Muscle of arm (tissue), 14 donors: ENCODE measurements at places on chromosomes 7 and 10.

- no peak for DNase-seq
Observed at GRCh38 chr10:4176500-4177281, 391.7 kb upstream of the KLF6 start.

- DNase-seq, result peak; percentile 75
Observed at GRCh38 chr7:102914585-102914984, 1.8 kb downstream of the LRRC17 start.

- no peak for DNase-seq
Observed at GRCh38 chr10:118582511-118582910, 12.9 kb downstream of the PRLHR start.

DNA sequence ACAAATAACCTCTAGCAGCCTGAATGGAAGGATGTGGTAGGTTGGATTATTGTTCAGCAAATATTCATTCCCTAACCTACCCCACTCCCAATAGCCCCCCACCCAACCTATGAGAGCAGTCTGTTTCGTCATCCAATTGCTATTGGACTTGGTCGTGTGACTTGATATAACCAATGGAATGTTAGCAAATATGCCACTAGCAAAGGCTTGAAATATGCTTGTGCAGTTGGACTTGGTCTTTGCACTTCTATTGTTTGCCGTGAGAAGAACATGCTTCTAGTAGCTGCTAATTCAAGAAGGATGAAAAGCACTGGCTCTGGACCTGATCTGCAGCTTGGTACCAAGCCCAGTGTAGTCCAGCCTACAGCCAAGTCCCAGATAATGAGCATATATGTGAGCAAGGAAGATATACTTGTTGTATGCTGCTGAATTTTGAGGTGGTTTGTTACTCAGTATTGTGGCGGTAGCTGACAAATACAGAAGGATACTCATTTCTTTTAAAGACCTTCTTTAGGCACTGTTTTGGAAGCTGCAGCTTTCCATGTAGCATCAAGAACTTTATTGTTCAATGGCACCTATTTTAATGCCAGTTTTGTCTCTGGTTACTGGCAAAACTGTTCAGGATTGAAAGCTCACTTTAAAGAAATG, 180.4 kb downstream of the EXOC4 start:
- DNase-seq, result no peak

DNA sequence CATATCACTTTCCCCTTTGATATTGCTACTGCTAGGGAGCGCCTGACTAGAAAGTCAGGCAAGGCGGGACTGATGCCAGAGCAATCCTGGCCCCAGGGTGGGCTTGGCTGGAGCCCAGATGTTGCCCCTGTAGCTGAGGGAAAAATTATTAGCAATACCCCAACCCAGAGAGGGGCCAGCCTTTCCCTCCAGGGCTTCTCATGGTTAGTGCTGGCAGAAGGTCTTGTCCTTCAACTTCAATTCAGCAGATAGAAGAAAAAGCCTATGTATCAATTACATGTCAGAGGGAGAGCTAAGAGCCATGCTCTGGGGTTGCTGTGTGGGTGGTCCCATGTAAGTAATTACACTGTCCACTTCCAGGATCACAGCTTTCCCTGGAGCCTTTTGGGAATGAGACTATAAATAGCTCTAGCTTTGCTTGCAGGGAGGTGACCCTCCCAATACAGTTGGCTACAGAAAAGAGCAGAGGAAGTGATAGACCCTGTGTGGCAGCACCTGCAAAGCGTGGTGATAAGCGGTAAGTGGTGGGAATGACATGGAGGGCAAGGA, 579.1 kb downstream of the CCSER2 start:
- no peak for DNase-seq

GRCh38 chr7:100943693-100944092, 5.6 kb upstream of the MUC3A start:
- DNase-seq, result no peak

DNA sequence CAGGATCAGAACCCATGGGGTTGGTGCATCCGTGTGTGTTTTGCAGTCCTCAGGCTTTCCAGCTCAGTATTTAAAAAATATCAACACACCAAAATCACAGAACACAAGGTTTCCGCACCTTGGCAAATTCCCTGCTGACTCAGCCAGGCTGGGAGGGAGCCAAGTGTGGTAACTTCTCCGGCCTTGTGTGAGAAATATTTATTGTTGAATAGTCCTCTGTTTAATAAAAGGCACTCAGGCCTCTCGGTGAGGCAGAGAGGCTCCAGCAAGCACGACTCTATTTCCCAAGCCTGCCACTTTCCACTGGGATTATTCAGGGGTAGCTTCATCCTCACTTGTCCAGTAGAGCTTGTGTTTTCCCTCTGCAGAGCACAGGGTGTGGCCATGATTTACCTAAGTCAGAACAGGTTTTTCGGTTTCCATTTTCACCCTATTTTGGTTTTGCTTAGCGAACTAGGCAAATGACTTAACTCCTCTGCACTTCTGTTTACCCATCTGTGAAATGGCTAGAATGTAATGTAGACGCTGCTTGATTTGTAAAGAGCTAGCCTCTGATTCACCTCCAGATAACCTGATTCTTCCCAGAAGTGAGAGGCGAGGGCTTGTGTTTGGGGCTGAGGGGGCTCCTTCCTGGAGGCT, 13.0 kb upstream of the CHST15 start:
- no peak for DNase-seq

- DNase-seq, result no peak
Observed at GRCh38 chr7:83617858-83618257, 31.1 kb downstream of the SEMA3E start.

DNA sequence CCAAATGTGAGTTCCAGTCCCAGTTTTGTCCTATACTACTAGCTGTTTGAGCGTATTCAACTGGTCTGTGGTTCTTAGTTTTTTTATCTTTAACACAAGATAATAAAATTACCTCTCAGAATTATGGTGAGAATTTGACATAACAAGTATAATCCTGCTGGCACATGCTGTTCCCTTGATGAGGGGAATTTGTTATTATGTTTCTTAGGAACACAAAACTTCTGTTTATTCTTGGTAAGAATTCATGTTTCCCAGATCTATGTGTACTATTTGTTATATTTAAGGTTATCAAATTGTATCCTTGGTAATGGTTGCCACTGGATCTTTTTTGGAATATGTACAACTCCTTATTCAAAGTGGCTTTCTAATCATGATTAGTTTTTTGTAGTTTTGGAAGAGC, 335.6 kb downstream of the ADK start:
- no peak for DNase-seq

DNA sequence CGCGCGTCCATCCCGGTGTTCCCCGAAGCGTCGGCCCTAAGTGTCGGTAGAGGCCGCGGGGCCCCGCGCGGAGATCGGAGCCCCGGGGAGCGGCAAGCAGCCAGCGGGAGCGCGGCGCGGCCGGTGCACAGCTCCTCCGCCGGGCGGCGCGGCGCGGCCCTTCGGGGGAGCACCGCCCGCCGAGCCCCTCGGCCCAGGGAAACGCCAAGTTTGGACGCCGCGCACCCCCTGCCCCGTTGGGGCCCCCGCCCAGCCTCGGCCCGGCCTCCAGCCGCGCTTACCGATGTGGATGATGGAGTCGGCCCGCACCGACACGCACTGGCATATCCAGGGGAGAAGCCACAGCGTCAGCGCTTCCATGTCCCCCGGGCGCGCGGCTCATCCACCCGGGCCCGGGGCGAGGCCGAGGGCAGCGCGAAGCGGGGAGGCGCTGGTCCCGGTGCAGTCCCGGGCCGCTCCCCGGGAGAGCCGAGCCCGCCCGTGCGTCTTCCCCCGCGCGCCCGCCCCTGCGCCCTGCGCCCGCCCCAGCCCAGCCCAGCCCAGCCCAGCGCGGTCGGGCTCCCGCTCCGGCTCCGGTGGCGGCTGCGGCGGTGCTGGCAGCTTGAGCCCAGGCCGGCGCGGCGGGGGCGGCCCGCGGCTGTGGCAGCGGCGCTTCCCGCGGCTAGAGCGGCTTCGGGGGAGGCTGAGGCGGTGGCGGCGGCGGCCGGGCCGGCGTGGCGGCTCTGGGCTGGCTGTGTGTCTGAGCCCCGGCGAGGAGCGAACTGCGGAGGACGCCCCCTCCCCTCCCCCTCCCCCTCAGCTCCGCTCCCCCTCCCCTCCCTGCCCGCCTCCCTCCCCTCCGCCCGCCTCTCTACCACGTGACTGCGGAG, at the start of gene GRID1:
GRID1 (minus strand) TSS at position 763 of the 869 bp plus-strand sequence.
- peak; percentile 46 for DNase-seq

- DNase-seq, result no peak
Observed at GRCh38 chr10:997266-998022, 9.2 kb downstream of the GTPBP4 start.

- DNase-seq, result no peak
Observed at GRCh38 chr7:105244594-105244993, 144.1 kb downstream of the SRPK2 start.

DNA sequence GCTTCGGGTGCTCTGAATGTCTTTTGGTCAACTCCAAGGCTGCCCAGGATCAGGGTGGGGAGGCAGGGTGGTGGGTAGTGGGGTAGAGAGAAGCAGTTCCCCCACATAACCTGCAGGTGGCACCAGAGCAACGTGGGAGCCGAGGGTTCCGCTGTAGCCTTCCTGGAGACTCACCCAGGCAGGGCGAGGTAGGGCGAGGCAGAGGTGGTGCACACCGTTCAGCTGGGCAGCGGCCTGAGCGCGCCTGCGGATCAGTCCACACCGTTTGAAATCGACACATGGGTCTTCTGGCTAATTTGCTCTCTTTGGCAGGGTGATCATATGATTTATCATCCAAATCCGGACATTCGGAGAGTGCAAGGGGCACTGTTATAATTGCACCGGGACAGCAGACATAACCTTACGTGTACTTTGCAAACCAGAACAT, 41.4 kb upstream of the MAP3K8 start:
- peak; percentile 69 for DNase-seq

DNA sequence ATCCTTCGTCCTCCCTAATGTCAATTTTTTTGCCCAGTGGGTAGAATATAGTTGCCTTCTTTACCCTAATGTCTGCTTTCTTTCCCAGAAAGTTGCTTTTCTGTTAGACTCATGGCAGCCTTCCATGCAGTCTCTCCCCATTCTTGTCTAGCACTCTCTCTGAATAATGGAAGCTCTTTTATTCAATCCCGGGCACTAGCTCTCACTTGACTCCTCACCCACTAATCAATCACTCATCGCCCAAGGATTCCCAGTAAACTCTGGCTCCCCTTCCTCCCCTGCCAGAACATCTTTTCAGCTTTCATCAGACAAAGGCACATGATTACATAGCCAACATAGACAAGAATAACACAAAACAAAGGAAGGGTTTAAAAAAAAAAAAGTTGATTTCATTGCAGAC, 100.2 kb upstream of the RELN start:
- DNase-seq, result no peak

DNA sequence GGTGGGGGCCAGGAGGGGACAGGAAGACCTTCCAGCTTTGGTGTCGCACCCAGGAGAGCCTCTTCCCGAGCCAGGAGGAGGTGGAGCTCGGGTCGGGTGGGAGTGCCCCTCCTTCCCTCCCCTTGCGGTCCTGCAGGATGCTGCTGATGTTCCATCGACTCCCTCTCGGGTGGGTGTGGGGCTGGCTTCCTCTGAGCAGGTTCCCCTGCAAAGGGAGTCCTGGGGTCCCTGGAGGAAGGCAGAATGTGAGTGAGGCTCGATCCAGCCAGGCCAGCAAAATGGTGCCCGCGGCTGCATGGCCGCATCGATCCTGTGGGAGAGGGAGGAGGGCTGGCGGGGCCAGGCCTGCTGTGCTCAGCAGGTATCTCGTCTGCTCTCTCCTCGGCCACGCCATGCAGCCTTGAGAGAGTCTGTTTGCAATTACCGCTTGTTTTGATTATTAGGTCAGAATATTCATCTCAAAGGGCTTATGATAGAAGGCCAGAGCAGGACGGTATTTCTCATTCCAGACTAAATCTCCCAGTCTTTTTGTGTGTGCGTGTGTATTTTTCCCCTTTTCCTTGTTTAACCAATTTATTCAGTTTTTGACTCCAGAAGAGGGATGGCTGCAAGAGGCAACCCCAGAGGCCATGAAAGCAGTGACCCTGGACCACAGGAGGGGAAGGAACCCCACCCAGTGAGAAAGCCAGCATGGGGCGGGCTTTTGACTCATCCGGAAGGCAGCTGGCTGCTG, 137.3 kb upstream of the ZMIZ1 start:
- DNase-seq, result peak; percentile 54

- DNase-seq, result peak; percentile 46
Observed at GRCh38 chr10:68301790-68302502, 29.9 kb upstream of the HNRNPH3 start.

DNA sequence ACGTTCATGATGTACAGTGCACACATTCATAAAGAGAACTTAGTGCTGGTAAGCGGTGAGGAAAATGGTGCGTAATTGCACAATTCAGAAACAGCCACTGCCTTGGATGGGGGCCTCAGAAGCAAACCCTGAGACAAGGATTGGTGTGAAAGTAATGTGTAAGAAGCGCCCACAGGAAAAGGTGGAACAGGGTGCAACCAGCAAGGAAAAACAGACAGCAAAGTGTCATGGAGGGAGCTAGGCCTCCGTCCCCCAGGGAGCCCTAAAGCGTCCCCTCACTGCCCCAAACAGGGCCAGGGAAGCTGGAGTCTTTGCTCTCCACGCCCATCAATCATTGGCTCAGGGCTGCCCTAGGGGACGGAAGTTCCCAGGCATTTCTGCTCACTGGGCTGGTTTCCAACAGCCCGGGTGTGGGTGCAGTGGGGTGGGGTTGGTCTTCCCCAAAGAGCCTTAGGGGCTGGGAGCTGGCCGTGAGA, 9.6 kb upstream of the C10orf105 start:
- DNase-seq, result no peak

DNA sequence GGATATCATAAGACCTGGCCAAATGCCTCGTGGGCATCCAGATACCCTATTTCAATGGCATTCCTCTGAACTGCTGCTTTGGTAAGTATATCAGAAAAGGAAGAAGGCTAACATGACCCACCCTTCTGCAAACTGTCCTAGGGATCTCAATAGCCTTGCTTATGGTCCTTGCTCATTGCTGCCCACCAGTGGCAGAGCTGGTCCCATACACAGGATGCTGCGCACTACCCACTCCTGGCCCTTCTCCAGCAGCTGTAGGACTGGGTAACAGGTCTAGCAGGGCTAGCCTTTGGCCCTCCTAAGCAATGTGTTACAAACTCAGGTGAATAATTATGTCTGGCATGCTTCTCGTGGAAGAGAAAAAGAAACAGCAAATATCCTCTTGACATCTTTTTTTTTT, 72.5 kb downstream of the C10orf90 start:
- DNase-seq, result no peak

DNA sequence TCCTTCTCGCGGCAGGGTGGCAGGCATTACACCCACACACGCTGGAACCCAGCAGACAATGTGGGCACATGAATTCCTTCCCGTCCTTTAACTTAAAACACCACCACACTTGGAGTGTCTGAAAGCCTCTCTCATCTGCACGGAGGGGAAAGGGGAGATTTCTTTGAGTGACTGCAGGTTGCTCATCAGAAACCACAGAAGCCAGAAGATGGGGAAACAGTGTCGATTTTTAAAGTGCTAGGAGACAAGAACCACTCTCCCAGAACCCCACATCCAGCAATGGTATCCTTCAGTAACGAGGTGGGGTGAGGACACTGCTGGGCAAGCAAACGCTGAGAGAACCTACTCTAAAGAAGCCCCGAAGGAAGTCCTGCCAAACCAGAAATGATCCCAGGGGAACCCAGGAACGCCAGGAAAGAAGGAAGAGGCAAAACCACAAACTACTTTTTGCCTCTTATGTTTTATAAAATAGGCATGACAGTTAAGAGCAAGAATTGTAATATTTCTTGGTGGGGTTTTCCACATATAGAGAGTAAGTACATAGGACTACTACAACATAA, 254.3 kb downstream of the ELFN1 start:
- no peak for DNase-seq
